ENCODE measurements at places on chromosomes 1 and 21.

- DNase-seq = no peak
Observed at GRCh38 chr1:44246806-44247205, 33.5 kb downstream of the DMAP1 start.

DNA sequence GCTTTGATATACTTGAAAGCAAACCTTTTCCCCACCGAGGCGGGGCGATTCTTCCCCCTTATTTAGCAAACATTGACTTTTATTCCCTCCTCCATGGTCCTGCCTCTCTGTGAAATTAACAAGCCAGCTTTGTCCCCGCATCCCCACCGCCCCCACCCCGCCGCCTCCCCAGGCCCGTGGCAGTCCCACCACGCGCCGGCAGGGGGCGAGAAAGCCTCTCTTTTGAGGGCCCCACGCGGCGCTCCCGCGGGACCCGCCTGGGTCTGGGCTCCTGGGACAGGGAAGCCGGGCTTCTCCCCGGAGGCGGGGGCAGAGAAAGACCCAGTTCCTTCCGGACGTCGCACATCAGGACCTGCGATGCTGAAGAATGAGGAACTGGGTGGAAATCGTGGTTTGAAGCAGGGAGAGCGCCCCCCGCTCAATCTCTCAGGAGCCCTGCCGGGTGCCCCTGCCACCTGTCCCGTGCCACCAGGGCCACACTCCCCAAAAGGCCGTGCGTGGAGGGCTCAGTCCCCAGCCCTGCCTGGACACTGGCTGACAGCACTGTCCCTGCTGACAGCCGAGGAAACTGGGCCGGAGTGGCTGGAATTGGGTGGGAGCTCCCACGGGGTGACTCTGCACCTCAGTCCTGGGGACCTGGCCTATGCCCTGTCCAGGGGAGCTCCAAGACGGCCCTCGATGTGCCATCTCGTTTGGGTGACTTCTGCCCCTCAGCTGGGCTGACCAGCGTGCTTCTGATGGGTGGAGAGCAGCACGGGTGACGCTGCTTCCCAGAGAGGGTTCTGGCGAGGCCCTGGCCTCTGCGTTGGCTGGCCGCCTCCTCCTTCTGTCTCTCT, 8.6 kb upstream of the ACTRT2 start:
- DNase-seq = peak; percentile 70

DNA sequence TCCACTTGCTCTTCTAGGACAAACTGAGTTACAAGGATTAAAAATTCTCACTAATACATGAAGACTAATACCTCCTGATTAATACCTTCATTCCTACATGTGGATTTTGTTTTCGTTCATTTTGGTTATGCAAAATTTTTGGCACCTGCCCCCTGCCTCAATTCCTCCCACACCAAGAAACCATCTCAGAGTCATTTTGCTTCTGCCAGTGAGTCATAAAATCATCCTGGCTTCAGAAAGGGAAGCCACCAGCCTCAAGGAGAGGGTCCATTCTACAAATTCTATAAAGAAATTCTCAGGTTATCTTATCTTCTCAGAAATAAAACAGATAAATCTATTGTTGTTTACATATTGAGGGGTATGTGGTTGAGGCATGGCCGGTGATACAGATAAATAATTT, 103.2 kb upstream of the COA6 start:
- DNase-seq = no peak

- DNase-seq = no peak
Observed at GRCh38 chr1:236377832-236378535, 16.1 kb upstream of the EDARADD start.

GRCh38 chr1:9292361-9293240, at the start of gene SPSB1:
TSS of gene SPSB1 (plus strand) at chr1:9292894. CDS start at chr1:9355892, 62,998 bp downstream.
- peak; percentile 67 for DNase-seq

DNA sequence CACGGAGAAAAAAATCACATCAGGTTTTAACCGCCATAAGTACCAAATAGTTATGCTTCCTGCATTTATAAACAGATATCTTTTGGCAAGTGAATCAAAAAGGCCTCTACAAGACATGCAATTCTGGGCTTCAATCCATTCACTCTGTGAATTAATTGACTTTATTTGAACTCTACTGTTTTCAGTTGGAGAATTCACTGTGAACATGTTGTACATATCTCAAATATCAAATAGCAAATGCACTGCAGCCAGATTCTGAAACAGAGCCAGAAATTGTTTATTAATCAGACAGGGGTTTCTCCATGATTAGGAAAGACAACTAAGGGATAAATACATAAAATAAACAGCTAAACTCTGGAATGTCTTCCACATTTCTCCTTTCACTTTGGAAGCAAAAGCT, 445.4 kb upstream of the NFIA start:
- DNase-seq = no peak

DNA sequence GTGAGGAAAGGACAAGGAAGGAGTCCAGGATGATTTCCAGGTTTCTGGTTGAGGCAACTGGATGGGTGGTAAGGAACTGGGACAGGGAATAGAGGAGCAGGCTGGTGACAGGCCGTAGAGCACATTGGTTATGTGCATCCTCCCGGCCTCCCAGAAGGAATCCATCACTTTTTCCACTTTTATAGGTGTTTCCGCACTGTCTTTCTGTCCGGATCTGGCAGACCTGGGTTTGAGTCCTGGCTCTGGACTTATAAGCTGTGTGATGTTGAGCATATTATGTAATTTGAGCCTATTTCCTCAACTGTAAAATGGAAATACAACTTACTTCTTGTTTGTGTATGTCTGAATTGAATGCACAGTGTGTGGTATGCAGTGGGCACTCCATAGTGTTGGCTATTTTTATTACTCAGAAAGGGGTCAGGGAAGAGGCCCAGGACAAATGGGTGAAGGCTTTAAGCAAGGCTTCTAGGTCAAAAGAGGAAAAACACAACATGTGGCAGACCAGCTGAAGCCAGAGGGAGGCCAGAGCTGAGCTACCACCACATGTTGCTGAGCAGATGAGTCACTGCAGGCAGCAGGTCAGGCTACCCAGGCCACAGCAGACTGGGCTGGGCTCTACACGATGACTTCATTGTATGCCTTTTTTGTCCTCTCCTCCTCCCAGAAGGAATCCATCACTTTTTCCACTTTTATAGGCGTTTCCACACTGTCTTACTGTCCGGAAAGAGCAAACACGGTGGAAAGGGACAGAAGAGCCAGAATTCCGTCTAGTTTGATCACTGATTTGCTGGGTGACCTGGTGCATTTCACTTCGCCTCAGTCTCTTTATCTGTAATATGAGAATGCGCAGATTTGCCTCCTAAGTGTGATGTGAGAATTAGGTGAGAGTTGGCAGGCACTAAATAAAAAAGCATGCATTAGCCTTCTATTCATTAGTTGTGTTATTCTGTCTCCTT, 791 bp upstream of the MAST2 start:
- DNase-seq = peak; percentile 39

GRCh38 chr1:145701306-145701862, 5.8 kb downstream of the PDZK1 start:
- DNase-seq = no peak

DNA sequence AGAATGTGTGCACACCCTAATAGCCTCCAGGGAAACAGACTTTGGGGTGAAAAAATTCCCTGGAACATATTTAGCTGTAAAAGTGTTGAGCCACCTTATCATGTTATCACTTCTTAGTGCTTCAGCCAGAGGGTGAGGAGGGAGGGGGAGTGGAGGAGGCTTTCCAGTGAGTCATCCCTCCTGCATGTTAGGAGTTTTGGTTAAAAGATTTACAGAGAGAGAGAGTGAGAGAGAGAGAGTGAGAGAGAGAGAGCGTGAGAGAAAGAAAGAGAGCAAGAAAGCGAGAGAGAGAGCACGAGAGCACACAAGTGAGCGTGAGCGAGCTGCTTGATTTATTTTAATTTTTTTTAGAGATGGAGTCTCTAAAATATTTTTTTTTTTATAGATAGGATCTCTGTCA, 13.5 kb upstream of the CACNA1E start:
- DNase-seq = no peak

DNA sequence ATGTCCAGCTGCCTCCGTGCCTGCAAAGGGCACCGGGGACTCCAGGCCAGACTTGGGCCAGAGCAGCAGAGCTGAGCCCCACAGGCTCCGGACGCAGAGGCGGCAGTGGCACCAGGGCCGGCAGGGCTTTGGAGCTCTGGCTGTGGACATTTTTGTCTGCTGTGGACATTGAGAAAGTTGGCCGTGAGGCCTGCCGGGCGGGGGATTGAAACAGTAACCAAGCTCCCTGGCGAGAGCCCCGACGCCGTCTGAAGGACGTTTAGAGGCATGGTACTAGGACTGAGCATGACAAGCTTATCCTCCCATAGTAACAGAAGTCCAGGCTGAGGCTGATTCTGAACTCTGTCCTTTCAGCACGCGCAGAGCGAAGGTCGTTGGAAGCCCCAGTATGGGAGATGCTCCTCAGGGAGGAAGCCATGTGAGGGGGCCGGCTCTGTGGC, 323.8 kb downstream of the AMY1C start:
- no peak for DNase-seq

DNA sequence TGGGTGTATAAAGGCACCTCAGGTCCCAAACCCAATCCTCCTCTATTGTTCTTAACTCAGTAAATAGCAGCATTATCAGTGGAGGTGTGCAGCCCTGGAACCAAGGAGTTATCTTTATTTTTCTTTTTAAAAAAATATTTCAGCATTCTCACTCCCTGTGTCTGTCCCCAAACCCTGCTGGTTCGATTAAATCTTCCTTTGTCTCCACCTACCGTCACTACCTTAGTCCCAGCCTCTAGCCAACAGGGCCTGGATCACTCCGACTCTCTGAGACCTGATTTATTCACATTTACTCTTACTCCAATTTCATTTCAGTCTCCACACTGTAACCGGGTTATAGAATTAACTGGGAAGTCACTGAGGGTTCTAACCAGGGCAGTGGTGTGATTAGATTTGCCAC, 39.1 kb upstream of the FAM89A start:
- DNase-seq = no peak

- no peak for DNase-seq
Observed at GRCh38 chr1:3471356-3472087, 17.1 kb downstream of the ARHGEF16 start.

GRCh38 chr1:116260621-116261020, 112.4 kb upstream of the ATP1A1 start:
- no peak for DNase-seq
